ENCODE measurements at places on chromosomes 13 and 19. TPM values are rescaled to one million over a fixed set of nuclear protein-coding genes. Genes with fewer than 3 reads are reported as not detected.

DNA sequence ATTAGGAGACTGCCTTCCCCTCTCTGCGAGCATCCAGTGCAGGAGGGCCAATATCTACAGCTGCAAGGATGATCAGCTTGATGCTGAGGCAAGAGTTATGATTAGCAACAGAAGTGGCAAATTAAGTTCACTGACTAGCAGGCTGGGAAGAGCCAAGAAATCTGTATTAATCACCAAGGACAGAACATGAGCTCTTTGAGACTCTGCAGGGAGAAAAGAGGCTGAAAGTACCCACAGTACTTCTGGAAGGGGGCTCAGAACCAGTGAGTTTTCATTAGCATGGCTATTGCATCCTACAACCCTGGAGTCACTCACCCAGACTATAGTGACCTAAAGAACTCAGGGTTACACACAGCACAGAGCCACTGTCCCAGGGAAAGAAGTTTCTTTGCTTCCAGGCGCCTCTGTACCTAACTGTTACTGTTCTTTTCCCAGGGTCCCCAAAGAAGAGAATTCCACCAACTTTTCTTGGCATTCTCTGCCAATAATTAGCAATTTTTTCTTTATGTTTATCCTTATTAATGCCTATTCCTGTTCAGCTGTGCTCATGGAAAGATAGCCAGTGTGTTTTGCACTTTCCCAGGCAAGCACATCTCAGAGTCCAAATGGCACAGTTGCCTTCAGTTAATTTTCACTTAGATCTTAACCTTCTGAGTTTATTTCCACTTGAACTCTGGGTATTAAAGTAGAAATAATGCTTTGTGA is 25.8 kb upstream of the MEDAG start:
- no peaks in the 10 kb centered on the region for H3K27me3 ChIP-seq
- DNase-seq: no peak
- no peak overlapping the region for H3K4me3 ChIP-seq
- H3K4me1 ChIP-seq: no peaks in the 10 kb centered on the region
- no peaks in the 10 kb centered on the region for H3K36me3 ChIP-seq

Gene FAM216B
- total RNA-seq: not detected

Gene ZNF700
- 18.3 TPM for total RNA-seq

Gene CCDC70
- total RNA-seq: not detected

GRCh38 chr13:108193806-108194205 is 21.5 kb downstream of the LIG4 start:
- H3K27me3 ChIP-seq: no peaks in the 10 kb centered on the region
- no peaks in the 10 kb centered on the region for H3K4me1 ChIP-seq

DNA sequence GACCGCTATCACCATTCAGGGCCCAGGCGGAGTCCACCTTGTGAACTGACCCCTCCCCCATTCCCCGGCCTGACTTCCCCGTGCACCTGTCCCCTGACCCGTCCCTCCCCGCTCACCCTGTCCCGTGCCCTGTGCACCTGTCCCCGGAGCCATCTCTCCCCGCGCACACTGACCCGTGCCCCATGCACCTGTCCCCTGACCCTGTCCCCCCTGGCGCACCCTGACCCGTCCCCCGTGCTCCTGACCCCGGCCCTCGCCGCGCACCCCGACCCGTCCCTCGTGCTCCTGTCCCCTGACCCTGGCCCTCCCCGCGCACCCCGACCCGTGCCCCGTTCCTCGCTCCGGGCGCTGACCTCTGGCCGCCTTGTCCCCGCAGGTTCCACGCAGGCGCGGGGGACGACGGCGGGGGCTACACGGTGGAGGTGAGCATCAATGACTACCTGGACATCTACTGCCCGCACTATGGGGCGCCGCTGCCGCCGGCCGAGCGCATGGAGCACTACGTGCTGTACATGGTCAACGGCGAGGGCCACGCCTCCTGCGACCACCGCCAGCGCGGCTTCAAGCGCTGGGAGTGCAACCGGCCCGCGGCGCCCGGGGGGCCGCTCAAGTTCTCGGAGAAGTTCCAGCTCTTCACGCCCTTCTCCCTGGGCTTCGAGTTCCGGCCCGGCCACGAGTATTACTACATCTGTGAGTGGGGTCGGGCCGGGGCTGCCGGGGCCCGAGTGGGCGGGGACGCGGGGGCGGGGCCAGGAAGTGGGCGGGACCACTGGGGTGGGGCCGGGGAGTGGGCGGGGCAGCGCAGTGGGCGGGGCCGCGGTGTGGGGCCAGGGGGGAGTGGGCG is 9.7 kb downstream of the EFNA2 start:
- H3K4me1 ChIP-seq: no peaks in the 10 kb centered on the region
- H3K27me3 ChIP-seq: peaks cover 18% of the 10 kb centered on the region
- peak overlapping the region; percentile 32 for H3K4me3 ChIP-seq
- H3K36me3 ChIP-seq: no peaks in the 10 kb centered on the region
- DNase-seq: peak; percentile 39

GRCh38 chr13:100815476-100816046 is 141.0 kb upstream of the TMTC4 start:
- DNase-seq: no peak
- no peak overlapping the region for H3K4me3 ChIP-seq
- peaks cover 16% of the 10 kb centered on the region for H3K4me1 ChIP-seq
- no peak overlapping the region for H3K27ac ChIP-seq
- H3K27me3 ChIP-seq: no peaks in the 10 kb centered on the region
- H3K36me3 ChIP-seq: no peaks in the 10 kb centered on the region

DNA sequence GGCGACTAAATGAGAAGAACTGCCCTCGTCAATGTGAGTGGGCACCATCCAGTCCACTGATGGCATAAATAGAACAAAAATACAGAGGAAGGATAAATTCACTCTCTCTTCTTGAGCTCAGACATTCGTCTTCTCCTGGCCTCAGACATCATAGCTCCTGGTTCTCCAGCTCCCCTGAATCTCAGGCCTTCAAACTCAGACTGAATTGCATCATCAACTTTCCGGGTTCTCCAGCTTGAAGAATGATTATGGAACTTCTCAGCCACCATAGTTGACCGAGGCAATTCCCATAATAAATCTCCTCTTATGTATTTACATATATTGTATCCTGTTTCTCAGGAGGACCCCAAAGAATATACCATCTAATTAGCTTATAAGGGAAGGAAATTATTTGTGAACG is 55.0 kb upstream of the FNDC3A start:
- DNase-seq: no peak
- H3K27ac ChIP-seq: no peak overlapping the region
- no peaks in the 10 kb centered on the region for H3K4me1 ChIP-seq
- no peaks in the 10 kb centered on the region for H3K36me3 ChIP-seq

- no peaks in the 10 kb centered on the region for H3K4me1 ChIP-seq
- H3K27ac ChIP-seq: no peak overlapping the region
- no peak overlapping the region for H3K4me3 ChIP-seq
- no peaks in the 10 kb centered on the region for H3K36me3 ChIP-seq
- DNase-seq: peak; percentile 91
- H3K27me3 ChIP-seq: no peaks in the 10 kb centered on the region
Measured at GRCh38 chr19:13441810-13442512, 64.3 kb downstream of the CACNA1A start.

DNA sequence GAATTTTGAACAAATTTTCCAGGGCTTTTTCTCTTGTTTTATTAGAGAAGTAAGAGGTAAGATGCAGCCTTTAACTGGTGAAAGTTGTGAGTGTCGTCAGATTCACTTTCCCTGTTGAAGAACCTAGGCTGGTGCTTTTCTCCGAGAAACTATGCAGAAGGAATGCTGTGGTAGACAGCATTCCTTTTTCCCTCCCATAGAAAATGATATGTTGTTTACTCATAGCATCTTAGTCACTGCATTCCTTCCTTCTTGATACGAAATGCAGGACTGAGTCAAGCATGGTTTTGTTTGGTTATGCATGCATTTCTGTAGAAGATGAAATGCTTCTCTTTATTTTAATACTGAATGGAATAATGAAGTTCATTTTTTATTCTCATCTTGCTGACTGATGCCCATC is 3.4 kb downstream of the ITGBL1 start:
- no peak for DNase-seq
- H3K27me3 ChIP-seq: no peaks in the 10 kb centered on the region
- H3K4me3 ChIP-seq: no peak overlapping the region

DNA sequence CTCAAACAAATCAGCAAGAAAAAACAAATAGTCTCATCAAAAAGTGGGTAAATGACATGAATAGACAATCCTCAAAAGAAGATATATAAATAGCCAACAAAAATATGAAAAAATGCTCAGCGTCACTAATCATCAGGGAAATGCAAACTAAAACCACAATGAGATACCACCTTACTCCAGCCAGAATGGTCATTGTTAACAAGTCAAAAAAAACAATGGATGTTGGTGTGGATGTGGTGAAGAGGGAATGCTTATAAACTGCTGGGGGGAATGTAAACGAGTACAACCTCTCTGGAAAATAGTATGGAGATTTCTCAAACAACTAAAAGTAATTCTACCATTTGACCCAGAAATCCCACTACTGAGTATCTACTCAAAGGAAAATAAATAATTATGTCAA is 239.2 kb upstream of the RFC3 start:
- no peak overlapping the region for H3K4me3 ChIP-seq
- H3K27ac ChIP-seq: no peak overlapping the region
- H3K4me1 ChIP-seq: no peaks in the 10 kb centered on the region
- H3K36me3 ChIP-seq: no peaks in the 10 kb centered on the region
- no peak for DNase-seq
- no peaks in the 10 kb centered on the region for H3K27me3 ChIP-seq

DNA sequence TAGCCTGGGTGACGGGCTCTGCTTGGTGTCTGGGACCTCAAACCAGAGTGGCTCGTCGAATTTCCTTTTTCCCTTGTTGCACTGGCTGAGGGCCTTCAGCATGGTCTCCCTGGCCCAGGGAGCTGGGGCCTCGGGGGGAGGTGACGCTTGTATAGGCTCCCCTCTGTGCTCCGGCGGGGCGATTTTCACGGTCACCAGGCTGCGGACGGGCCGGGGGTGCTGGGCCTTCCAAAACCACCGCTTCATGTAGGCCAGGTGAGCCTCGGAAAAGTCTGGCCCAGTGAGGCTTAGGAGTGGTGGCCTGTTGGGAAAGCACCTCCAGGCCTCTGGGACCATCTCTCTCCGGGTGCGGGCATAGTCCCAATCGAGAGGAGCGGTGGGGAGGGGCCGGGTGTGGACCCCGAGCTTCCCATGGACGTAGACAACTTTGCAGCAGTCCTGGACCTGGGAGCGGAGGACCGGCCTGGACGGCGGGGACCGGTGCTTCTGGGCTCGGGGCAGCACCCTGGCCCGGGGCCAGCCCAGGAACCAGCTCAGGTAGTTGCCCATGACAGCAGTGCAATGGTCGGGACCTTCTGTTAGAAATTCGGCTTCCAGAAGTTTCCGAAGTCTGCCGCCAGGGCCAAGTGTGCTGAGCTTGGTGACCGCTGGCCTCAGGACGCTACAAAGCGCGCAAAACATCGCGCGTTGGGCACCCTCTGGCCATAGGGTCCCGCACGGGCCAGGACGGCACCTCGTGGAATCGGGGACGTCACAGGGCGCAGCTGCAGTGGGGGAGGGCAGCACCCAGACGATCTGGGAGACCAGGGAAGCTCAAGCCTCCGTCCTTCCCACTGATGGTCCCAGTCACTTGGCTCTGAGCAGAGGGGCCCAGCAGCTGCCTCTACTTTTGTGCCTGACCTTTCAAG is 41.6 kb upstream of the MTUS2 start:
- H3K4me3 ChIP-seq: no peak overlapping the region
- no peaks in the 10 kb centered on the region for H3K36me3 ChIP-seq
- no peak overlapping the region for H3K27ac ChIP-seq
- DNase-seq: no peak
- H3K27me3 ChIP-seq: no peaks in the 10 kb centered on the region
- H3K4me1 ChIP-seq: no peaks in the 10 kb centered on the region

Gene PLPPR3
- total RNA-seq: 91.6 TPM

DNA sequence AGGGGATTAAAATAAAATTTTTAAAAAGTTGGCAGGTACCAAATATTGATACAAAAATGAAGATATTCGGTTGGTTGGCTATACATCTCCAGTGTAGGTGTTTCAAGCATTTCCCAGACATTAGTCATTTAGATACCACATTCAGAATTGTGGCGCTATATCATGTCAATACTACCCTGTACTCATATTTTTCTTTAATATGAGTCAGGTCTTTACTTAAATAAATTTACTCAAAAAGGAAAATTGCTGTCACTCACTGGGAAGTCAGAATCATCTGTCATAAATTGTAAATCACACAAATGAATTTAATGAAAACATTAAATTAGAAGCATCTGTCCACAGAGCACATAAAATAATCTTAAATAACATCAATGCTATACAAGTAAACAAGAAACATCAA is 134.2 kb downstream of the TSHZ3 start:
- H3K27me3 ChIP-seq: no peaks in the 10 kb centered on the region
- H3K4me3 ChIP-seq: no peak overlapping the region
- no peaks in the 10 kb centered on the region for H3K4me1 ChIP-seq

GRCh38 chr19:16216744-16217670 is 19.3 kb downstream of the AP1M1 start:
- no peaks in the 10 kb centered on the region for H3K36me3 ChIP-seq
- no peaks in the 10 kb centered on the region for H3K27me3 ChIP-seq

DNA sequence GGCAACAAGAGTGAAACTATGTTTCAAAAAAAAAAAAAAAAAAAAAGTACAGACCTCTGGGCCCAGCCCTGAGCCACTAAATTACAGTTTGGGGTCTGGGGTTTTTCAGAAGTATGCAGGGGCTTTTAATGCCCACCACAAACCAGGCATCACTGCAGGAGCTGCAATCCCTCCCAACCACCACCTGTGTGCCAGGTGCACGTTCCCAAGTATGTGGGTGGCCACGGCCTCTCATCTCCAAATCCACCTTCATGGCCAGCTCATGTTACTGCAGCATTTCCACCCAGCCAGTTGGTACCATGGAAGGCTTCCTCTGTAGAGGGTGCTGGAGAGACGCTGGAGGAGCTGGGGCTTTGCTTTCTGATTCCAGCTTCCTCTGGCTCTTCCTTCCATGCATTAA is 26.5 kb downstream of the CEP89 start:
- H3K4me1 ChIP-seq: no peaks in the 10 kb centered on the region
- no peaks in the 10 kb centered on the region for H3K27me3 ChIP-seq
- H3K27ac ChIP-seq: no peak overlapping the region

GRCh38 chr19:7478173-7478842 is 10.5 kb downstream of the PEX11G start:
- no peaks in the 10 kb centered on the region for H3K27me3 ChIP-seq
- H3K36me3 ChIP-seq: no peaks in the 10 kb centered on the region
- no peak overlapping the region for H3K27ac ChIP-seq

GRCh38 chr13:49616676-49617065 is 11.6 kb upstream of the ARL11 start:
- H3K27me3 ChIP-seq: no peaks in the 10 kb centered on the region
- no peak overlapping the region for H3K4me3 ChIP-seq
- no peaks in the 10 kb centered on the region for H3K36me3 ChIP-seq

GRCh38 chr13:25756251-25756650 is 295.6 kb downstream of the SHISA2 start:
- peaks cover 12% of the 10 kb centered on the region for H3K4me1 ChIP-seq
- H3K4me3 ChIP-seq: no peak overlapping the region

Gene NAT14
- 49.2 TPM for total RNA-seq

Data from neural progenitor cell (in vitro differentiated cells).